ENCODE measurements at places on chromosomes 3 and 15. TPM values are rescaled to one million over a fixed set of nuclear protein-coding genes. Genes with fewer than 3 reads are reported as not detected.

GRCh38 chr3:143973259-143974021, 1.8 kb downstream of the DIPK2A start:
- DNase-seq, result no peak

DNA sequence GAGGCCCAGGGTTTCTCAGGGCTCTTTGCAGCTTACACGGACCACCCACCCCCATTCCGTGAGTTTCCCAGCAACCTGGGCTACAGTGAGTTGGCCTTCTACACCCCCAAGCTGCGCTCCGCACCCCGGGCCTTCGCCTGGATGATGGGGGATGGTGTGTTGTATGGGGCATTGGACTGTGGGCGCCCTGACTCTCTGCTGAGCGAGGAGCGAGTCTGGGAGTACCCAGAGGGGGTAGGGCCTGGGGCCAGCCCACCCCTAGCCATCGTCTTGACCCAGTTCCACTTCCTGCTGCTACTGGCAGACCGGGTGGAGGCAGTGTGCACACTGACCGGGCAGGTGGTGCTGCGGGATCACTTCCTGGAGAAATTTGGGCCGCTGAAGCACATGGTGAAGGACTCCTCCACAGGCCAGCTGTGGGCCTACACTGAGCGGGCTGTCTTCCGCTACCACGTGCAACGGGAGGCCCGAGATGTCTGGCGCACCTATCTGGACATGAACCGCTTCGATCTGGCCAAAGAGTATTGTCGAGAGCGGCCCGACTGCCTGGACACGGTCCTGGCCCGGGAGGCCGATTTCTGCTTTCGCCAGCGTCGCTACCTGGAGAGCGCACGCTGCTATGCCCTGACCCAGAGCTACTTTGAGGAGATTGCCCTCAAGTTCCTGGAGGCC, 5.4 kb downstream of the VPS18 start:
- no peak for DNase-seq

DNA sequence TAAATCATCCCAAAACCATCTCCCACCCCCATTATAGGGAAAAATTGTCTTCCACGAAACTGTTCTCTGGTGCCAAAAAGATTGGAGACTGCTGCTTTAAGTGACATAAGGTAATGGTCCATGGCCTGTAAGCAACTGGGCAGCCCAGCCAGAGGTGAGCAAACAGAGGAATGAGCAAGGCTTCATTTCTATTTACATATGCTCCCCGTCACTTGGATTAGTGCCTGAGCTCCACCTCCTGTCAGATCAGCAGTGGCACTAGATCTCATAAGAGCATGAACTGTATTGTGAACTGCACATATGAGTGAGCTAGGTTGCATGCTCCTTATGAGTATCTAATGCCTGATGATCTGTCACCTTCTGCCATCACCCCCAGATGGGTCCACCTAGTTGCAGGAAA, 1159.8 kb upstream of the ALCAM start:
- no peak for DNase-seq

- DNase-seq, result no peak
These were observed 128.6 kb downstream of the ERC2 start for GRCh38 chr3:56339671-56340070.

- no peak for DNase-seq
These were observed 2.3 kb upstream of the TMEM266 start for GRCh38 chr15:76057332-76058000.

GRCh38 chr3:28151608-28152228, 89.7 kb upstream of the CMC1 start:
- no peak for DNase-seq

GRCh38 chr15:91499774-91500383, 353.6 kb upstream of the SLCO3A1 start:
- no peak for DNase-seq

DNA sequence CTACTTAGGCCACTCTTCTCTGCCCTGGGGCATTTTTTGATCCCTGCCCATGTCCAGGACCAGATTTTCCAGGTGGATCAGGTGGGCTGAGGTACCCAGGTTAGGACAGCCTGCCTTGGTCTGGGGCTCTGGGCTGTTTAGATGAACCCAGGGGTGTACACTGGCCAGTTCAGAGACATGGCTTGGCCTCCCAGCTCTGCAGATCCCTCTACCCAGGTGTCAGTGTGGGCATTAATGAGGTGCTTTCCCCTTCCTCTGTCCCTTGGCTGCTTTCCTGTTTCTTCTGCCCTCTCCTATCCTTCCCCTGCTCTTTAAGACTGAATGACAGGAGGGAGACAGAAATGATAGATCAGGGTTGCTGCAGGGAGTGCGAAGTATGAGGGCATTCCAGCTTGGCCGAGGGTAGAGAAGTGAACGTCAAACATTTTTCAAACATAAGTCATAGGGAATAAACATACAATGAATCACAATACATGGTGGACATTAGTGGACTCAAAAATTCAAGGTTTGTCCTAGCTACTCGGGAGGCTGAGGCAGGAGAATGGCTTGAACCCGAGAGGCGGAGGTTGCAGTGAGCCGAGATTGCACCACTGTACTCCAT, 30.5 kb downstream of the RTP1 start:
- DNase-seq, result no peak

- no peak for DNase-seq
These were observed 127.3 kb upstream of the ROPN1 start for GRCh38 chr3:124119056-124119716.

DNA sequence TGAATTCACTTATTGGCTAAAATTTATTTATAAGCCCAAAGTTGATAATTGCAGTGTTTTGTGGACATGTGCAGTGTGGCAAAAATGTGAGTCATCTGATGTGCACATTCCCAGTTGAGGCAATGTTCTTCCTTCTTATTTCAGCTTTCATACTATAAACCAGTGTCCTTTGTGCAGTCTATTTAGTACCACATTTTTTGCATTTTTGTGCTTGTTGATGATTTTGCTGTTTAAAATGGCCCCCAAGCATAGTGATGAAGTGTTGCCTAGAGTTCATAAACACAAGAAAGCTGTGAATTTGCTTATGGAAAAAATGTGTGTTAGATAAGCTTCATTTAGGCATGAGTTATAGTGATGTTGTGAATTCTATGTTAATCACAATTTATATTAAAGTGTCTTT, 19.4 kb upstream of the IL20RB start:
- no peak for DNase-seq

DNA sequence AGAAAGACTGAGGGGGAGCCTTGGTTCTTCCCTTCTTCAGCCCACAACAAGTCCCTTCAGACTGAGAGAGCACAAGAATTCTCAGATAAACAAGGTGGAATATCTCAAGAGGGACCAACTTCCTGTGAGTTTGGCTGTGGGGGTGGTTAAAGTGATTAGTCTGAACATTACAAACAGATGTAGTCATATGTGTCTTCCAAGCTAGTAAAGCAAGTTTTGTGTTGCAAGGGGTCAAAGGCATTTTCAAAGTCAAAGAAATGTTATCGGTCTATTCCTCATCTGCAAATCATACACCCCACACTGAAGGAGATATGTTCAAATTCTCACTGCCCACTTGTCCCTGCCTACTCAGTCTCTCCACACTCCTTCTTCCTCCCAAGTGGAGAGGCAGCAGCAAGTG, 242.5 kb downstream of the FAM43A start:
- DNase-seq, result no peak

- no peak for DNase-seq
These were observed 48.4 kb upstream of the KY start for GRCh38 chr3:134699141-134699711.

DNA sequence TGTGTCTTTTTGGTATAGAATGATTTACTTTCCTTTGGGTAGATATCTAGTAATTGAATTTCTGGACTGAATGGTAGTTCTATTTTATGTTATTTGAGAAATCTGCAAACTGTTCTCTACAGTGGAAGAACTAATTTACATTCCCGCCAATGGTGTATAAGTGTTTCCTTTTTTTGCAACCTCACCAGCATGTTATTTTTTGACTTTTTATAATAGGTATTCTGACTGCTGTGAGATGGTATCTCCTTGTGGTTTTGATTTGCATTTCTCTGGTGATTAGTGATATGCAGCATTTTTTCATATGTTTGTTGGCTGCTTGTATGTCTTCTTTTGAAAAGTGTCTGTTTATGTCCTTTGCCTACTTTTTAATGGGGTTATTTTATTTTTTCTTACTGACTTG, 607.2 kb downstream of the OTOL1 start:
- no peak for DNase-seq

- DNase-seq, result no peak
These were observed 27.4 kb downstream of the MIX23 start for GRCh38 chr3:122355612-122356011.

GRCh38 chr3:140203510-140203909, 268.5 kb downstream of the CLSTN2 start:
- no peak for DNase-seq

DNA sequence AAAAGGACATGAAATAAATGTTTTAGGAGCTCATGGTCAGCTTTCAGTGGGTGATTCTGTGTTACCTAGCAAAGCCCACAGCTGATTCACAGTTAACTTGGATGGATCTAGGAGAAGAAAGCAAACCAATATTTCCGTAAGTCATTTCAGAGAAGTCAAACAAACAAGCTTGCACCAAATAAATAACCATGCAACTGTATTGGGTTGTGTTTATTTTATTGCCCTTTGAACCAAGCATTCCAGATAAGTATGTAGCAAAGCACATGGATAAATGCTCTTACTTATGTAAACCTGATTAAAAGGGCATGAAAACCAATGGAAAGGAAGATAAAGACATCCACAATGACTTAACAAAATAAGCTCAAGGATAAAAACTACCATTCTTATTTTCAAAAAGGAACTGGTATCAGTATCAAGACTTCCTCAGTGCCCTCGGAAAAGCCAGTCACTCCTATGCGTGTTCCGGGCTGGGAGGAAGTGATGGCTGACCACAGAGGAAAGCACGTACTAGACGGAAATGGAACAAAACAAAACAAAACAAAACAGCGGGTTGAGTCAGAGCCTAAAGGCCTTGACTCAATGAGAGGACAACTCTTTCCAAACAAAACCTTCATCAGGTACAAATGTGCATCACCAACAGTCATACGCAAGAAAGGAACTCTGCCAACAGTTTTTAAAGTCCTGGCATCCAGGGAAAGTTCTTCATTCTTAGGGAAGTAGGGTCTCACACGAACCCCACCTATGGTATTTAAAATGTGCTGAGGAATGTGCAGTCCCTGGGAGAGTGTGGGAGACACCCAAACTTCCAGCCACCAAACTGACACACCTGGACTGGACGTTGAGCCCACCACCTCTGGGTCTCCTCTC, 103.3 kb downstream of the SNRK start:
- DNase-seq, result no peak

GRCh38 chr3:152321955-152322377, 53.2 kb downstream of the MBNL1 start:
- DNase-seq, result no peak

- no peak for DNase-seq
These were observed 897.2 kb upstream of the ARPP21 start for GRCh38 chr3:34742151-34742550.

GRCh38 chr15:83207660-83208366, at the start of gene HDGFL3:
Gene HDGFL3 (minus strand): TSS chr15:83207823. CDS start chr15:83207414, 409 bp downstream.
- DNase-seq, result no peak

DNA sequence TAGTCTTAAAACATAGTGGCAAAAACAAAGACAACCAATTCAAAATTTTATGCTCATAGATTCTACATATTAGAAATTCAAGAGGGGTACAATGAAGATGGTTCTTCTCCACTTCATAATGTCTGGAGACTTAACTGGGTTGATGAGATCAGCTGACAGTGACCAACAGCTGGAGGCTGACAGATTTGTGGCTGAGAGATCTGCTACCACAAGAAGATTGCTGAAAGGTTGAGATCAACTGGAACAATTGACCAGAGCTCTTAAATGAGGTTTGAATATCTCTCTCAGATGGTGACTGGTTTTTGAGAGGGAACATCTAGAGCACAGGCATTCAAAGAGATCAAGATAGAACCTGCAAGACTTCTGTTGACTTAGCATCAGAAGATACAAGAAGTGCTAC, 254.1 kb upstream of the ARPP21 start:
- no peak for DNase-seq

- DNase-seq, result no peak
These were observed 98.6 kb downstream of the OXNAD1 start for GRCh38 chr3:16363636-16364035.

DNA sequence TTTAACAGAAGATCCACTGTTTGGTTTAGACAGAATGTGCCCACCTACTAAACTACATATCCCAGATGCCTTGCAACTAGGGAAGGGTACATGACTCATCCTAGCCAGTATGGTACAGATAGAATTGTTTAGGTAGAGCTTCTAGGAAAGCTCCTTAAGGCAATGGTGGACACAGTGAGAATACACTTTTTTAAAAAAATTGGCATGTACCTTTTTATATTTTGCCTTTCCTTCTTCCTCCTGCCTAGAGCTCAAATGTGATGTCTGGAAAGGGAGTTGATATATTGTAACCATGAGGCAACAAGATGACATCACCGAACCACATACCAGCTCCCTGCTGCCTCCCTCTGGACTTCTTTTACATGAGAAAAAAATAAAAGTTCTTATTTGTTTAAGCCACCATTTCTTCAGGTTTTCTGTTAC, 14.4 kb upstream of the C3orf80 start:
- peak; percentile 16 for DNase-seq

GRCh38 chr15:55829826-55830225, 86.9 kb upstream of the PRTG start:
- no peak for DNase-seq

- no peak for DNase-seq
These were observed 42.1 kb downstream of the CORO2B start for GRCh38 chr15:68620721-68621527.

DNA sequence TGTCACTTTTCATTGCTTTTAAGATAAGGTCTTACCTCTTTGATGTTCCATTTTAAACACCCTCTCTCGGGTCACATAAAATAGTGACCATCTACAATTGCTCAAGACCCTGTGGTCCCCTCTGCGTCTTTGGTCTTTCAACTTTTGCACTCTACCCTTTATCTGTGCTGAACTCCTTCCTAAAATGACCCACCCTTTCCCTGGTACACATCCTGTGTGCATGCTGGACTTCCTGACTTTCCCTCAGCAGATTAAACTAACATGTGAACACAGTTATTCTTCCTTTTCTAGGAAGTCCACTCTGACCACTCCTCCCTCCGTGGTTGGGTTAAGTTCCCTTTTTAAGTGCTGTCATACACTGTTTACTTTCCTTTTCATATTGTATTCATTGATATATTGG, 414.2 kb downstream of the GABRB3 start:
- no peak for DNase-seq

Gene EPHA3
- total RNA-seq, result not detected

Gene GP5
- not detected for total RNA-seq

Gene UROC1
- not detected for total RNA-seq

Gene USP50
- 0.29 TPM for total RNA-seq

Gene SEMA6D
- total RNA-seq, result 2.6 TPM

Gene TMEM207
- total RNA-seq, result not detected

Gene RLBP1
- total RNA-seq, result not detected

Gene ASB14
- not detected for total RNA-seq

Gene BTLA
- not detected for total RNA-seq

Gene ZBBX
- not detected for total RNA-seq

Gene ARL14
- 0.87 TPM for total RNA-seq

Gene GLT8D1
- 59.5 TPM for total RNA-seq

Data from epithelial cell of proximal tubule (primary cell).